ENCODE measurements at places on chromosomes 3 and 15. TPM values are rescaled to one million over a fixed set of nuclear protein-coding genes. Genes with fewer than 3 reads are reported as not detected.

GRCh38 chr15:75763137-75763611, 50.5 kb upstream of the CSPG4 start:
- H3K4me1 ChIP-seq, result peaks cover 8% of the 10 kb centered on the region
- no peak overlapping the region for H3K4me3 ChIP-seq
- H3K36me3 ChIP-seq, result no peaks in the 10 kb centered on the region
- no peaks in the 10 kb centered on the region for H3K27me3 ChIP-seq
- DNase-seq, result no peak

Gene SLC22A13
- not detected for total RNA-seq

Gene HDC
- not detected for total RNA-seq

- H3K27me3 ChIP-seq, result no peaks in the 10 kb centered on the region
- no peak overlapping the region for H3K27ac ChIP-seq
- H3K4me3 ChIP-seq, result no peak overlapping the region
- H3K36me3 ChIP-seq, result no peaks in the 10 kb centered on the region
These were observed 12.7 kb upstream of the CPA3 start for GRCh38 chr3:148852271-148852992.

DNA sequence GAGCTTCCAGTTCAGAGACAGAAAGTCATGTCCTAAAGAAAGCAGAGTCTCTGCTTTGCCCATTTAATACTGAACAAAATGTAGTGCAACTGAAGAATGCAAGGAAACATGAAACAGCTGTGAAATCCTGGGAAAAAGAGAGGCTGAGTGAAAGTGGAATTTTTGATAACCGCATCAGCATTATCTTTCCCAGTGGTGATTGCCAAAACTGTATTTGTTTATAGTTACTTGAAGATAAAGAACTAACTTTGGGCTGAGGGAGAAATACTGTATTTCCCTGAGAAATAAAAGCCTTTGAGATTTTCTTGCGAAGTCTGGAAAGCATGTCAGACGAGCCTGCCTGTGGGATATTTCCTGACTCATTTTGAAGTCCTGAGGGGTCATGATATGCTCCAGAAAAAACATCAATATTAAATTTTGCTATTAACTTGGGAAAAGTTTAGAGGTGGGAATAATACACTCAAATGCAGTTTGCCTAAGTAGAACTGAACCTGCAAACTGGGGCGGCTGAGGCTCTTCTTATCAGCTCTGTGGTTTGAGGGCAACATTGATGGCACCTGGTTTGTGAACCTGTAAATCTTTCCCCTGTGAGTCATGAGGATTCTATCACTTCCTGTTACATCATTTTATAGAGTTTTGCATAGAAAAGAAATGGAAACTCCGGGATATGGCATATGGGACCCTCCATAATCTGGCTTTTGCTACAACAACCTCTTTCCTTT, 855.3 kb downstream of the MCTP2 start:
- H3K27ac ChIP-seq, result peak overlapping the region; percentile 26
- H3K4me3 ChIP-seq, result no peak overlapping the region
- no peaks in the 10 kb centered on the region for H3K27me3 ChIP-seq
- H3K4me1 ChIP-seq, result no peaks in the 10 kb centered on the region
- DNase-seq, result no peak

DNA sequence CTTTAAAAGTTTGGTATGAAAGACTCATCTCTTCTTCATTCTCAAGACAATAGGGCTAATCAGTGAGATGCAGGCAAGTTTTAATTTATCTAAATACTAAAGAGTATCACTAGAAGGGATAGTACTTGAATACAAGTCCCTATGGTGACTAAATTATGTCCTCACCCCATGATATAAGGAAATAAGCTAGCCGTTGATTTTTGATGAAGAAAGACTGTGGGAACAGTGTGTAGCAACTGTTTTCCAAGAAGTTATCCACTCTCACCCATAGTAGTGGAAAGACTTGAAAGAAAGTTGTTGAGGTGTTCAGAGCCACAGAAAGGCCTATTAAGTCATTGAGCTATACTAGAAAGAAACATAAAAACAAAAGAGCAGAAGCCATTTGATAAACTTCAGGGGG, 36.7 kb downstream of the PIK3CA start:
- H3K36me3 ChIP-seq, result no peaks in the 10 kb centered on the region
- H3K4me3 ChIP-seq, result no peak overlapping the region
- peaks cover 67% of the 10 kb centered on the region for H3K4me1 ChIP-seq
- no peaks in the 10 kb centered on the region for H3K27me3 ChIP-seq
- H3K27ac ChIP-seq, result no peak overlapping the region

DNA sequence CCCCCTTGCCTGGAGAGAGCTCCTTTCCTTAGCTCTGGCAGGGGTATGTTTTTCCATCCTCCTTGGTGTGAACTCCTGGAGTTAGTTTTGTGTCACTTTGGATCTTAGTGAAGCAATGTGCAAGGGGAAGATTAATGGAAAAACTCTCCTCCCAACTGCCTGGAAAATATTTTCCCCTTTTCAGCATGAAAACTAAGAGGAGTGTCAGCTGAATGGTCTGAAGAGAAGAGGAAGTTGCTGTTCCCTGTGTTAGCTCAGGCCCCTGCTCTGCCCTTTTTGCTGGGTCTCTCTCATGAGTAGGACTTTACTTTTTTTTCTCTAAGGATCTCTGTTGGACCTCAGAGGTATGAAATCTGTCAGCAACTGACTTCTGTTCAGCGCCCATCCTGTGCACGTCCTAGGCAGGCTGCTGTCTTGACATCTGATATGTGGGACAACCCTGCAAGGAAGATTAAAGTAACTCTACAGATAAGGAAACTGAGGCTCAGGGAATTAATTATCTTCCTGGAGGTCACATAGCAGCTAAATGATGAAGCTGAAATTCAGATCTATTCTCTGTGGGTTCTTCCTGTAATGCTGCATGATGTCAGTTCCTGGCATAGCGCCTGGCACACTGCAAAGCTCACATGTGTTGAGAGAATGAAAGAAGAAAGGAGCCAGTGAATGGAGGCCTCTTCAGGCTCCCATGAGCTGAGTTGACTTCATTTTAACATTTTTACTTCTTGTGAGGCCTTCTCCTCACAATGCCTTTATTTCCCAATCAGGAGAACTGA, 109.7 kb upstream of the GALNT15 start:
- H3K27ac ChIP-seq, result peak overlapping the region; percentile 40
- peak; percentile 94 for DNase-seq
- no peaks in the 10 kb centered on the region for H3K27me3 ChIP-seq
- H3K4me3 ChIP-seq, result no peak overlapping the region
- H3K4me1 ChIP-seq, result no peaks in the 10 kb centered on the region

Measured in right atrium auricular region (tissue), 2 donors.